ENCODE measurements at places on chromosomes 4 and X.

DNA sequence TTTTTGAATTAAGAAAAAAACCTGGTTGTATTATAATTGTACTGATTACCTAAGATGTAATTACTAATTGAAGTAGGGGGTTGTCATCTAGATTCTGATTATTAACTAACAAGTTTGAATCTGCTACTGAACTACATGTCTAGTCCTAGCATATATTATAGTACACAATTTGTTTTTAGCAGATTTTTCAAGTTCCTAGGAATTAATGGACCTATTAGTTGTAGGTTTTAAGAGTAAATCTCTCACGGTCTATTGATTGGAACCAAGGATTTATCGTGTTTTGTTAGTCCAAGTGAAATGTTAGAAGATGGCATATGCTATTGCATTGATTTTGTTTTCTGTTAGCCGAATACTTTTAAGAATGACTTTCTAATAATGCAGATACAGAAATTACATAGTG lies 20.8 kb downstream of the PTPN13 start:
- DNase-seq = no peak

DNA sequence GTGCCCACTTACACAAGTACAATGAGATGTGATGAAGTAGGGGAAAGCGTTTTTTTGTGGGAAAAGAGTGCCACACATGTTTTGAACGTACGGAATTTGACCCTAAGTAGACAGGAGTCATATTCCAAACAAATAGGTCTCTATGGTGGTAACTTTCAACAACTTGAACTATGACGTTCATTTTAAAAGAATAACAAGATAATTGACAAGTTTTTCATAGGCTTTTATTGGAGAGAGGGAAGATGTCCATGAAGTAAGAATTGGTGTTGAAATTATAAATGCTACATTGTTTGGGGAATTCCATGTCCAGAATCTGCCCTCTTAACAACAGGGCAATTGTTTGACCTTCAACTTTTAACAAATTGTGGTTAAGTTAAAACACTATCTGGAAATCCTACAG lies 126.5 kb downstream of the GASK1B start:
- no peak for DNase-seq

GRCh38 chr4:152265149-152265621 lies 270.7 kb downstream of the FBXW7 start:
- no peak for DNase-seq

- DNase-seq = no peak
Observed at GRCh38 chrX:45986081-45986480, 559.1 kb downstream of the ZNF674 start.

DNA sequence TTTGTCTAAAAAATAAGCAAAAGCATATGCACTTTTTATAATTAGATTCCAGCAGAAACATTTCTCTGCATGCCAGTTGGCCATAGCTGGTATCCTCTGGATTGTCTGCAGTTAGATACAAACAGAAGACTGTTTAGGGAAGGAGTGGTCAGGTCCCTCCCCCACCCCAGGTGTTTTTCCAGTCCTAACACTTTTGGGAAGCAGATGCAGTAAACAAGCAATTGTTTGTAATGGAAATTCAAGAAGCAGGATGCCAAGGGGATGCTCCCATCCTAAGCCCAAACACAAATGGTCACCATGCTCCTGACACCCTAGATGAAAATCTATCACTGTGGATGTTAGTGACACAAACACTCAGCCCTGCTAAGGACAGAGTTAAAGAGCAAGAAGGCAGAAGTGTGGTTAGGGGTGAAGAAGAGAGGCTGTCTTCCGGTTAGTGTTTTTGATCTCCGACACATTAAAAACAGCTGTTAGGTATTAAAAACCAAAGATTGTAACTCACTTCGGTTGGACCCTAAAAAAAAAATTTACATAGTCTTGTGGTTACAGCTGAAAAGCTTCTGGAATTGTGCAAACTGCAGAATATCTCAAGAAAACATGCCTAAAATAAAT lies 7.9 kb downstream of the LEF1 start:
- DNase-seq = no peak

- DNase-seq = no peak
Observed at GRCh38 chr4:108527723-108528122, 92.7 kb upstream of the RPL34 start.

- no peak for DNase-seq
Observed at GRCh38 chr4:94880956-94881355, 123.2 kb downstream of the BMPR1B start.

- DNase-seq = no peak
Observed at GRCh38 chrX:136210243-136210642, 41.0 kb downstream of the MAP7D3 start.

DNA sequence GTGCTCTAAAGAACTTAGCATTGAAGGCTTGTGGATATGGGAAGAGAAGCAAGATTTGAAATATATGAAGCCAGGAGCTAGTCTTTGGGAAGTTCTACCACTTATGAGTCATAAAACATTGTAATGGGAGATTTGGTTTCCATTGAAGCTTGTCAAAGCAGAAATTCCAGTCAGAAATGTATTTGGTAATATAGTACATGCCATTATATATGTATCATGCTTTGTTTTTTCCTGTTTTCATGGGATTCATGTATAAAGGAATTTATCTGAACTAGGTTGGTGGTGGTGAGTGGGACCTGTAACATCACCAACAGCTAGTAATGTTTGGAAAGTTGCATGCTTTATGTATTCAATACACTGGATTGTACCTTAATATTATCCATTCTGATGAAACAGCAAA lies 14.6 kb upstream of the DCAF8L2 start:
- DNase-seq = no peak

DNA sequence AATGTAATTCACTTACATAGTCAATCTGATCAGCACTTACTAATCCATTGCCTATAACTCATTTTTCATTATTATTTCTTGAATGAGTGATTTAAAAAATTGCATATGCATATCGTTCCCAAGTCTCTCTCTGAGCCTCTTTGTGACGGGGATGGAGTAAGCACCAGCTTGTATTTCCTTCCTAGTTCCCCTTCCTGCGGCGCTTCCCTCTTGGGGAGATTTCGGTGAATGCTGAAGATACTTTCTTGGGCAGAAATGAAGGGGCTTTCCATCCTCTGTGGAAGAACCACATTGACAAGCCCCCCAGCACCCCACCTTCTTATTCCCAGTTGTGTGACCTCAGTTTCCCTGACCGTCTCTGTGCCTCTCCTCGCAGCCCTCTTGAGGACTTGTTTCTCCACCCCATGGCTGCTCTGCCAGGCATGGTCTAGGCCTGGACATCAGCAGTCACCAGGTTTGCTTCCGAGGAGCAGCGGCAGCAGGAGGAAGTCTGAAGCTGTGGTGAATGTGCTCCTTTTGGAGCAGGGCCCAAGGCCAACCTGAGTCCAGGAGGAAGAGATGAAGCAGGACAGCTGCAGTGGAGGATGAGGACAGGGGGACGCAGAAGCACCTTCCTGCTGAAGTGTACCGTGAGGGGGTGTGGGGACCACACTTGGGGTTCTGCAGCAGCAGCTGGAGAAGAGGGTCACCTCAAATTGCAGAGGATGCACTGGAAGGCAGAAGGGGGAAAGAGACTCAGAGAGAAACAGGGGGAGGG lies 124.9 kb downstream of the IRF2 start:
- no peak for DNase-seq

GRCh38 chrX:25285598-25285997 lies 269.8 kb upstream of the ARX start:
- DNase-seq = no peak

GRCh38 chr4:23768541-23768940 lies 121.3 kb downstream of the PPARGC1A start:
- no peak for DNase-seq

GRCh38 chr4:109094056-109094455 lies 208.4 kb downstream of the COL25A1 start:
- DNase-seq = no peak

GRCh38 chr4:125368671-125369081 lies 53.9 kb downstream of the FAT4 start:
- no peak for DNase-seq

GRCh38 chrX:71532078-71532752 lies 689 bp upstream of the OGT start:
- no peak for DNase-seq

DNA sequence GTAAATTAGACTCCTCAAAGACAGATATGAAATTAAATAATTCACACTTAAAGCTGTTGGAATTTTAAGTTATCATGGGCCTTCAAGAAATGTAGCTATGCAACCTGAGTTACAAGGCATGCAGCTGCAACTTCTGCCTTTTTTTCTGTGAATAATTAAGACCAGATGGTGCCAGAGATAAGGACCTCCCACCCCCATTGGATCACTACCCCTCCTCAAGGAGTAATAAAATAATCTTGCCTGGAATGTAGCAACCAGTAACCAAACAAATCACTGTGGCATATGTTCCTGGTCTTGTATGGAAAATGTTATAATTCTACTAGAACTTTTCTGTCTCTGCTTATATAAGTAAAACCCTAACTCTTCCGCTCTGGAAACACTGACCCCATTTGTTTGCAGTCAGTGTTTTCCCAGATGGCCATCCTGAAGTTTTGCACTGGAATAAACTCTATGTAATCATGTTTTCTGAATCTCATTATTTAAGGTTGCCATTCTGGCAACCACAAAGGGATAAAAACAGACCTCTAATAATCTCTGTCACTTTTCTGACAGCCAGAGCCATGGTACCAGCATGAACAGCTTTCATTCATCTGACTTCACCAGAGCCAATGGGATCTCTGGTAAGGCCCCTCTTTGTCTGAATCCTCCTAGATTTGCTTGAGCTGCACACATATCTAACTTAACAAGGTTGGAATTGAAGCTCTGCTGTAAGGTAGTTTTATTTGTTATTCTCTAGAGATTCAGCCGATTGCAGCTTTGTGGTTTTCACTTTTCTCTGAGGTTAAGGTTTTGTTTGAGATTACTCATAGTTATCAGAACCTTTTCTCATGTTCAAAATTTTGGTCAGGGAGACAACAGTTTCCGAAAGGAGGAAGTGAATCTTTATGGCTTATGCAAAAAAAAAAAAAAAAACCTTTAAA lies 274.6 kb downstream of the NAF1 start:
- DNase-seq = no peak

DNA sequence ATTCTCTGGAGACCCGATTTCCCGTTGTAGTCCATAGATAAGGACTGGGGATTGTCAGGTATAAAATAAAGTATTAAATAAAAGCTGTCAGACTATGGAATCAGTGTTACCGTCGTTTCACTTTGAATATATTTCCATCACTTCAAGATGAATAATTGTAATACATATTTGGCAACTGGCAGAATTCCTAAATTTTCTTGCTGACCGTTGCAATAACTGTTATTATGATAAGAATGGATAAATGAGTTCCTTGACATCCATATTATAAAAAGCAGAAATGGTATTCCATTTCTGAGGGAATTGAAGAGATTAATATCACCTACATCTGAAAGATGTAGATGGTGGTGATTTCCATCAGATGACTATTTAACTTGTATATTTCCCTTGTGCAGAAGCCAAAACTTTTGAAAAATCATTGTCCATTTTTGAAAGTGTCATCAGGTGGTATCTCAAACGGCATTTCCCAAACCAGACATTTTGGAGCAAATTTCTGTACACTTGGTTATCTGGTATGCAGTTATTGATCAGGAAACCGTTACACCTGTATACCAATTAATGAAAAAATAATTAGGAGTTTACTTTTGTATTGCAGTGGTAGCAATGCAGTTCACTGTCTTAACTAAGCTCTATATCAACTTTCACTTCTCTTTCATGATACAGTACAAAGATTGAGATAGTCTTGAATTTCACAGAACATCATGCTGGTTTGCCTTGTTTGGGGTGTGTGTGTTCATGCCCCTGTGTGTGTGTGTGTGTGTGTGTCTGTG lies 878.5 kb downstream of the PCDH18 start:
- DNase-seq = no peak

GRCh38 chrX:117895418-117895817 lies 221.2 kb downstream of the KLHL13 start:
- no peak for DNase-seq

DNA sequence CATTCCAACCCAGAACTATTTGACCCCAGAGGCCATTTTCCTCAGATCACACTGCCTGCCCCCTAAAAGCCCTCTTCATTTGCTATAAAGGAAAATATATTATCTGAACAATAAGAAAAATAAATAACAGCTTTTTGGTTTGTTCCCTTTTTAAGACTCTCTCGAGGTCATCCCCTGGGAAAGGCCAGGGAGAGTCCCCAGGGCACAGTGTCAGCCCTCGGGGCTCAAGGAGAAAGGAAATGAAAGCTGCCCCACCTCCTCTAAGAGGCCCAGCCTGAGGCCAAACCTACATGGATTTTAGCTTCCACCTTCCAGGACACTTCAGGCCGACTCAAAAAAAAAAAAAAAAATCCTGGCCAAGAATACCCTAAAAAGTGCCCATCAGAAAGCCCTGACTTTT lies 97.6 kb downstream of the SH3KBP1 start:
- no peak for DNase-seq

GRCh38 chr4:21529214-21529613 lies 419.4 kb downstream of the KCNIP4 start:
- no peak for DNase-seq
